ENCODE measurements at places on chromosomes 11 and 22. TPM values are rescaled to one million over a fixed set of nuclear protein-coding genes. Genes with fewer than 3 reads are reported as not detected.
A peak's percentile ranks its signal among the peaks of the same experiment; 100 is the strongest.

- no peak for DNase-seq
Measured at GRCh38 chr11:114295676-114296604, at the start of gene NNMT. Gene NNMT (plus strand): TSS chr11:114296399. CDS start chr11:114296557, 158 bp downstream.

DNA sequence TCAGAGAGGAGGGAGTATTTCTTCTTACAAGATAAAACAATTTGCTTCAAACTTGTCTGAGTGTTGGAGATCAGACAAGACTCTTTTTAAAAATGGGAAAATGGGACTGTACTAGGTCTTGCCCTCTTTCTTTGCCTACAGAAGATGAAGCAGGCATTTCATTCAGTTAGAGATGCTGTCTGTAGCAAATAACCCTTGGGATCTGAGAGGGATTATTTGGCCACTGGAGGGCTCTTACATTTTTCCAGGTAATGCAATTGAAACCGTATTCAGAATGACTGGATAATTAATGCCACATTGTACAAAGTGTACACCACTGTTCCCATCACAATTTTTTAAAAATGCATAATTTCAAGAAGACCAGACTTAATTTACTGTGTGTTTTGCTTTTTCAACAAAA is 258.5 kb upstream of the KIRREL3 start:
- DNase-seq, result no peak

DNA sequence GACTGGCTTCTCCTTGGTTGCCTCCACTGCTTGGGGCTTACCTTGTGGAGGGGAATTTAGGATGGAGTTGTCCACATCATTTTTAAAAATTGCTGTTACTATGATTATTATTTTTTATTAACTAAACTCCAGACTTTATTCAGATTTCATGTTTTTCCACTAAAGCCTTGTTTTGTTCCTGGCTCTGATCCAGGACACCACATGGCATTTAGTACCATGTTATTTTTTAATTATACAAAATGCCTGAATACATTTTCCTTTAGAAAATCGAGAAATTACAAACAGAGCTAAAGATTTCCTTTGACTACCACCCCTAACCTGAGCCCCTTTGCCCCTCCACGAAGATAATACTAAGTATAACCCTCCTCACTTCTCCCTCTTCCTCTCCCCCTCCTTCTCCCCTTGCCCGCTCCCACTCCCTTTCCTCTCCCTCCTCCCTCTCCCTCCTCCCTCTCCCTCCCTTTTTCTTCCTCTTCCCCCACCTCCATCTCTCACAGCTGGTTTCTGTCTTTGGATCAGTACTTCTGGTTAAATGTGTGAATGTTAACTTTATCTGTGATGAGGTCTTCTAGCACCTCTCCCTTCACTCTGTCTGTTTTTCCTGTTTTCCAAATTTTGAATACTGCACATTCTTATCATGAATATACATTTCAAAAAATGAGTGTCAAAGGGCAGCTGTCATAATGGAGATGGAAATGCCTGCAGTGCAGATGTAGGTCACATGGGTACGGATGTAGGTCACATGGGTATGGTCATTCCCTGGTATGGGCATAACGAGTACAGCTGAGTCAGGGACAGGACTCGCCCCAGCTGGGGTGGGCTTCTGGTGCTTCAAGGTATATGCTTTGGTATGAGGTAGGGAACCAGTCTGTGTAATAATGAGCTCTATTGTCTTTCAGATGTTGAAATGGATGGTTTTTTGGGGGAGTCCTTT is 54.4 kb upstream of the OR4B1 start:
- DNase-seq, result no peak

DNA sequence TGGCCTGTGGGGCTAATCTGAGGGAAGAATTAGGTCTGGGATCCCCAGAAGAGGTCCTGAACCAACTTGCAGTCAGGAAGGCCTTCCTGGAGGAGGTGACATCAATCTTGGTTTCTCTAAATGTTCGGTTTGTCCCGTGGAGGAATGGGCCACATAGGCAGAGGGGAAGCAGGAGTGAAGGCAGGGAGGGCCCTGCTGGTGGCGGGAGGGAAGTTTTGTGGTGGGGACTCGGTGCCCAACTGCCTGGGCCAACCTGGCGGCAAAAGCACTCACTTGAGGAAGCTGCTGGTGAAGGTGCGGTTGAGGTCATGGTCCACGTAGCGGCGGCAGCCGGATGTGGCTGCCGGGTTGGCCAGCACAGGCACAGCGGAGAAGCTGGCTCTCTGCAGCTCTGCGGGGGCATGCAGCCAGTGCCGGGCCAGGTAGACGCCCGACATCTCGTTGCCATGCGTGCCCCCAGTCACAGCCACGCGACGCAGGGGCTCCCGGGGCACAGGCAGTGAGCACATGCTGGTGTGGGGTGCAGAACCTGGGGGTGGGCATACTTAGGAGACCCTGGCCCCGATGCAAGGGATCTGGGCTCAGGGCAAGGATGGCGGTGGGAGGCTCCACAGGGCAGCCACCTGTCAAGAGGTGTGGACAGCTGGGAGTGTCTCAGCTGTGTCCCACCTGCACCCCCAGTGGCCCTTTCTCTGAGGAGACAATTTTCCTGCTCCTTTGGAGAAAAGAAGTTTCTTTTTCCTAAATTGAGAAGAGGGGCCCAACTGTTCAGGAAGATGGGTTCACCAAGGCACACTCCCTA is 3.8 kb downstream of the ACY3 start:
- no peak for DNase-seq

GRCh38 chr22:21710156-21710555 is 25.4 kb downstream of the YPEL1 start:
- DNase-seq, result no peak

DNA sequence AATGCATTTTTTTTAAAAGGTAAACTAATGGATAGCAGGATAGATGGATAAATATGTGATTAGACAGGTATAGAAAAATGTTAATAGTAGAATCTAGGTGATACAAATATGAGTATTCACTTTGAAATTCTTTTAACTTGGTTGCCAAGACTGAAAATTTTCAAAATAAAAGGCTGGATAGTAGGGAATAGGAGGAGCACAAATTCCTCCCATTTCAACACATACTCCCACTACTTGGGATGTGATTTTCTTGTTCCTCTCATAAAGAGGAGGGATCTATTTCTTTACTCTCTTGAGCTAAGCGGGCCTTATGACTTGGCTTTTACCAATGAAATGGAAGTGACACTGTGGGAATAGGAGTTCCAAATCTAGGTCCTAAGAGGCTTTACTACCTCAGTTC is 35.9 kb downstream of the PIK3C2A start:
- DNase-seq, result no peak

DNA sequence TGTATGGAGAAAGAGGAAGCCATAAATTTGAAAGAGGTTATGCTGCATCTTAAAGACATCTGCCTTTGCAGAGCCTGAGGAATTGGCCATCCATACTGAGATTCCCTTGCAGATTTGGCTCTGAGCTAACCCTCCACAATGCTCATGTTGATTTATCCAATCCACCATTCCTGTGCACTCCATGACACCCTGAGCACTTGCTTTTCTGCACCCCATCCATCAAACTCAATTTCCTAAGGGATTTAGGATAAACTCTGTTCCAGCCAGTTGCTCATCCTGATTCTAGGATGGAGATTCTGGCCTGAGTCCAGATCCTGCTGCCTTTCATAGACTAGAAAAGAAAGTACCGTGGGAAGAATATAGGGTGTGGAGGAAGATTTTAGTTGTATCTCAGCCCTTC is 379.2 kb upstream of the LARGE1 start:
- no peak for DNase-seq

DNA sequence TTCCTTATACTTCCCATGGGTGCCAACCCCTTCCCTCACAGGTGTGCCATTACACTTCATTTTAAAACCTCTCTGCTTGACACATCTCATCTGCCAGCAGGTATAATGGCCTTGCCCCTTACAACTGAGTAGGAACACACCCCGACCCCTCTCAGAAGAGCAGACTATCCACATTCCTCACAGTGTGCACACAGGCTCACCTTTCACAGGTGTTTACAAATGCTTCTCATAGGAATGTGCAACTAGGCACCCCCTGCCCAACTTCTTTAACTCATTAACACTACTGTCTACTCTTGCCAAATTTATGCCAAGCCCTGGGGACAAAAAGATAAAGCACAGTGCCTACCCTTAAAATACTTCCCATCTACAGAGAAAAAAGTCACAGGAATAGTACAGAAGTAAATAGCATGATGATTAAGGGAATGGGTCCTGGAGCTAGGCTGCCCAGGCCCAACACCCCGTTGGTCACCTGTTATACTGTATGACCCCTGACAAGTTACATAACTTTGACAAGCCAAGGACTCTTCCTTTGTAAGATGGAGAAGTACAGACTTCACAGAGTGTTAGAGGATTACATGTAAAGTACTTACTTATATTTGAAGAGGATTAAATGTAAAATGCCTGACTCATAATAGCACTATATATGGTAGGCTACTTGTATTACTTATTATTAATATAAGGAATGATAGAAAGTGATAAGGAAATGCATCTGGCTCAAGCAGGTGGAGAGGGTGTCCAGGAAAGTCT is 15.2 kb downstream of the TRIM3 start:
- DNase-seq, result no peak

DNA sequence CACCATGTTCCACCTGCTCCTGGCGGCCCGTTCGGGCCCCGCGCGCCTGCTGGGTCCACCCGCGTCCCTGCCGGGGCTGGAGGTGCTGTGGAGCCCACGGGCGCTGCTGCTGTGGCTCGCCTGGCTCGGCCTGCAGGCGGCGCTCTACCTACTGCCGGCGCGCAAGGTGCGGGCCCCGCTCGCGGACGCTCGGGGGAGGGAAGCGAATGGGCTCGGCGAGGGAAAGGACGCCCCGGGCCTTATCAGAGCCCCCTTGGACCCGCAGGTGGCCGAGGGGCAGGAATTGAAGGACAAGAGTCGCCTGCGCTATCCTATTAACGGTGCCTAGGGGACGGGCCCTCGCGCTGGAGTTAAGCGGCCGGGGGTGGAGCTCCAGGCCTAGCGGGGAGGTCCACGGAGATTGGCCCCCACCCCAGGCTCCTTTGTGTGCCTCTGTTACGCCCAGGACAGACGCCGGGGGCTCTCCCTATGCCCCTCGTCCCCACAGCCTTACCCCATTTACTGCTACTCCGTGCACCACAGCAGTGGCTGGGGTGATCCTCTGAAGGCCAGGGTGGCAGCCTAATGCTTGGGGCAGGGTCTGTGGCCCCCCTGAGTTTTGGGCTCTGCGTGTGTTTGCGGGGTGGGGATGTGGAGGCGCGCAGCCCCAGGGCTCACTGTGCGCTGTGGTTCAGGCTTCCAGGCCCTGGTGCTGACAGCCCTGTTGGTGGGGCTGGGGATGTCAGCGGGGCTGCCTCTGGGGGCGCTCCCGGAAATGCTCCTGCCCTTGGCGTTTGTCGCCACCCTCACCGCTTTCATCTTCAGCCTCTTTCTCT is 1.1 kb downstream of the TM7SF2 start:
- DNase-seq, result peak; percentile 48

DNA sequence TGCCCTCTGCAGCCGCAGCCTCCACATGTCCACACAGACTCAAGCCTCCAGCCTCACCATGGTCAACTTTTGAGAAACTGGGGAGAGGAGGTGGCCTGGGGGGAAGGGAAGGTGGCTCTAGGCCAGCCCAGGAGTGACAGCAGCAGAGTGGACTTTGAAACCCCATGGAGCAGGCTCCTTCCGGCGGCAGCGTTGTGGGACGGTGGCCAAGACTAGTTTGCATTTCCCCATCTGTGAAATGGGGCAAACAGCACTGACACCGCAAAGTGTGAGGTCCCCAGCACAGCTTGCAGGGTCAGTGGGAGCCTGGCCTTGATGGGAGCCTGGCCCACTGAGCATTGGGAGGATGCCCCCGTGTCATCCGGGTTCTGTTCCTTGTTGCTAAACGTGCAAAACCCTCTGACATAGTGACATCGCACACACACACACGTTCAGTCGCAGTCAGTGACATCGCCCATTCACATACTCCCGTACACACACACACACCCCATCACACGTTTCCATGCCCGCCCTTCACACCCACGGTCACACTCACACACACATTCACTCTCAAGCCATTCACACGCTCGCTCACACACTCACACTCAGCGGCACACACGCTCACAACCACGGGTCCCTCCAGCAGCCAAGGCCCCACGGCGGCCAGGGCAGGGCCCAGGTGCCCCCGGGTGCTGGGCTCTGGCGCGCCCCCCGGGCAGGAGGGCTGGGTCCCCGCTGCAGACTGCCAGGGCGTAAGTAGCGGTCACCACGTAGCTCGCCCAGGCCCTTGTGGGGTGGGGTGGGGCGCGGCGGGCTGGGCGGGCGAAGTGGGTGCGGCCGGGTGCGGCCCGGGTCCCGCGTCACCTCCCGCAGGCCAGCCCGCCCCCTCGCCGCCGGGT is 585 bp downstream of the CYB5R3 start:
- no peak for DNase-seq

GRCh38 chr11:126543691-126544090 is 188.2 kb downstream of the ST3GAL4 start:
- peak; percentile 57 for DNase-seq

DNA sequence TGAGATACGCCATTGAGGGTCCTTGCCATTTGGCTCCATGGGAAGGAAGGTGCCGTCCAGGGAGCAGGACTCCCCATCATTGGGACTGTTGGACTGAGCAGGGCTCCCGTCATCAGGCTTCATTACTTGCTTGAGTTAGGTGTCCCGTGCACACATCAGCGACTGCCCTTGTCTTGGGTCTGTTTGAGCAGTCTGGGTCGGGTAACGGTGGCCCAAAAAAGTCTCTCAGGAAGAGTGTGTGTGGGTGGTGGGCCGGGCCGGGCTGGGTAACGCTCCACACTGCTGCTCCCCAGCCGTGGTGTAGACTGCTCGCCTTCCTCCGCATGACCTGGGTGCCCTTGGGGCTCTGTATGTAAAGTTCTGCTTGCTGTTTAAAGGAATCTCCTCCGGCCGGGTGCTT is 293.5 kb downstream of the TBC1D22A start:
- no peak for DNase-seq

GRCh38 chr11:17157761-17158160 is 50.0 kb downstream of the PIK3C2A start:
- no peak for DNase-seq

DNA sequence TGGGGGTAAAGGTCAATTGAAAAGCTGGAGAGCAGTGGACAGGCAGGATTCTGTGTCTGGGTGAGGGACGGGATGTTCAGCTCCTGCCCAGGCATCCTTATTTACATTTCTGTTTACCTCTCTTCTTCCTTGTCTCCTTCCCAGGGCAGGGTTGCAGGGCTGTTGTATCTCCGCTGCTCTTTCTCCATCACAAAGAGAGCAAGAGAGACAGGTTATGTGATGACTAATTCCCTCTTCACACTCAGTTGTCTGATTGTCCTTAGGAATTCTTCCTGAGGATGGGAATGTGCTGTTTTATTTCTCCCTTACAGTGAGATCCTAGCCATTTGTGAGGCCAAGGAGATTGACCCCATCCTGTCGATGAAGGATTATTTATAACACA is 104.9 kb downstream of the VPREB1 start:
- no peak for DNase-seq

DNA sequence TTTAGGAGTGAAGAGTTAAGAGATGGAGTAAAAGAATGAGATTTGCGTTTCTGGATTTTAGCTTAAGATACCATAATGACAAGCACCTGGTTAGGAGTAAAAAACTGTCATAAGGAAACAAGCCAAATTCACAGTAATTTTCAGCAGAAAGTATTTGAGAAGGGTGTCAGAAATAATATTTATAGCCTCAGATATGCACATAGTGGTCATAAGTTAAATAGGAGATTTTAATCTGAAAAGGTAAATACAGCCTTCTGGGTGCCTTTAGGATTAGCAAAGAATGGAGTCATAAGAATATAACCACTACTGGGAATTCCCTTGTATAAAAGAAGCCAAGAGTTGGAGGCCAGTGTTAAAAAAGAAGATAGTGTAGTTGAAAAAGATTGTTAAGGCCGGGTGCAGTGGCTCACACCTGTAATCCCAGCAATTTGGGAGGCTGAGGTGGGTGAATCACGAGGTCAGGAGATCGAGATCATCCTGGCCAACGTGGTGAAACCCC is 160.1 kb downstream of the SWAP70 start:
- no peak for DNase-seq

The APOBEC3B gene
- not detected for total RNA-seq

The YPEL4 gene
- total RNA-seq, result 69.2 TPM

The APOL2 gene
- total RNA-seq, result 109 TPM

The ST14 gene
- total RNA-seq, result 1.5 TPM
